ENCODE measurements at places on chromosomes 16 and 17.

- DNase-seq, result no peak
Observed at GRCh38 chr16:31430380-31431052, 2.4 kb upstream of the COX6A2 start.

GRCh38 chr17:1873418-1873817 lies 43.6 kb downstream of the RPA1 start:
- no peak for DNase-seq

DNA sequence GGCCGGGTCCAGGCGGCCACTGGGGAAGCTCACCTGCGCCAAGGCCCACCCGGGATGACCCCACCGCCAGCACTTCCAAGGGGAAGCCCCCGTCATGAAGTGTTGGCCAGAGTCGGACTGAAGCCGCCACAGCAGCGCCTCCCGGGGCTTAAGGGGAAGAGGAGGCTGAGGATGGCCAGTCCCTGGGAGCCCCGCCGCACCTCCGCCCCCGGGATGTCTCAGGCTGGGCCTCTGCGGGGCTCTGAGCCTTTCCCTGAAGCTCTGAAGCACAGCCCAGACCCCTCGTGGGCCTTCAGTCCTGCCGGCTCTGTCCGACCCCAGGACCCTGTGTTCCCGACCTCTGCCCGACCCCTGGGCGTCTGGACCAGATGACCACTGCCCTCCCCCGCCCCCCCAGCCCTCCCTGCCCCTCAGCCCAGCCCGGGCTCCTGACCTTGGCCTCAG lies 42.8 kb upstream of the ACSF3 start:
- no peak for DNase-seq

DNA sequence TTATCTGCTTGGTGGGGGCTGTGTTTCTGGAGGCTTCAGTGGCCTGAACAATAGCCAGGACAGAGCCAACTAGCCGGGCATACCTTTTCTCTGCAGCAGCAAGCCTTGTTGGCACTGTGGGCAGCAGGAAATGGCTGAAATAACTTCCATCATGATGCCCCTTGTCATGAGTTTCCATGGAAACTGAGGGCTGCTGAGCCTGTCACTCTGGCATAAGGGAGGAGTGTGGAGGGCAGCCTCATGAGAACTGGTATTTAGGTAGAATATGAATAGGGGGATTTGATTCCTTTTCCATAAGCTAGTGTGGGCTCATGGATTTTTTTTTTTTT lies 39.4 kb downstream of the PLCG2 start:
- DNase-seq, result no peak

DNA sequence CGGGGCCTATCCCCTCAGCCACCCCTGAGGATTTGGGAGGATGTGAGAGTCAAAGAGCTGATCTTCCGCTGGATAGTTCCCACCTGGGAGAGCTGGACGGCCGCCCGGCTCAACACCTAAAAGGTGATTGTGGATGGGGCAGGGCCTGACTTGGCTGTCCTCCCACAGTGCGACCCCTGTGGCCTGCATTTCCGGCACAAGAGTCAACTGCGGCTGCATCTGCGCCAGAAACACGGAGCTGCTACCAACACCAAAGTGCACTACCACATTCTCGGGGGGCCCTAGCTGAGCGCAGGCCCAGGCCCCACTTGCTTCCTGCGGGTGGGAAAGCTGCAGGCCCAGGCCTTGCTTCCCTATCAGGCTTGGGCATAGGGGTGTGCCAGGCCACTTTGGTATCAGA lies 4.5 kb downstream of the BCL6B start:
- DNase-seq, result no peak

- peak; percentile 79 for DNase-seq
Observed at GRCh38 chr17:40322358-40323315, 13.7 kb downstream of the RARA start.

DNA sequence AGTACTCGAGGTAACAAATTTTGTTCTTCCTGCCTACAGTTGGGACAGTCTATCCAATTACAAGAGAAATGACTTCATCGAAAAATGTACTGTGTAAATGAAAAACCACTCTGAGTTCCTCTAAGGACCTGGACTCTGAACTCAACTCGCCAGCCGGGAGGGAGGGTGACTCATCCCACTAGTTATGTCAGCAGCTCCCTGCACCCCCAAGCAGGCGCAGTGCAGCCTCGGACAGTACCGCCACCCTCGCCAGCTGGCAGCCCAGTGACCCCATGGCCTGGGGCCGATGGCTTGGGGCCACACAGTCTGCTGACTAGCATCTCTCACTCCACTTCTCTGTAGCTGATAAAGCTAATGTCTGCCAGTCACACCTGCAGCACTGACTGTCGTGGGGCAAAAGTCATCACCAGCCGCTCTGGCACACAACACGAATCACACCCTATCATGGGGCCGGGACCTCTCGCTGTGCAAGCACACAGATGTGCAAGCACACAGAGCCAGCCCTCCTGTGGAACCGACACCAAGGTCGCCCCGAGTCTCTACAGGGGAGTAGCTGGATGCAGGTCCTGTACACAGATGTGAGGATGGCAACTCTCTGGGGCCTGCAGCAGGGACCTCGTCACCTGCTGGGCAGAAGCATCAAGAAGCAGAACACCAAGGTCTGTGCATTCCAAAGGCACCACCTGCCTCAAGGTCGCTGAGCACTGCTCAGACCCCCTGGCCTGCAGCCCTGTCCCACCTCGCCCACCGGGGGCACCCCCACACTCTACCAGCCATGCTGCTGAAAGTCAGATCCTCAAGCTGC lies 5.7 kb downstream of the CSNK1D start:
- no peak for DNase-seq

DNA sequence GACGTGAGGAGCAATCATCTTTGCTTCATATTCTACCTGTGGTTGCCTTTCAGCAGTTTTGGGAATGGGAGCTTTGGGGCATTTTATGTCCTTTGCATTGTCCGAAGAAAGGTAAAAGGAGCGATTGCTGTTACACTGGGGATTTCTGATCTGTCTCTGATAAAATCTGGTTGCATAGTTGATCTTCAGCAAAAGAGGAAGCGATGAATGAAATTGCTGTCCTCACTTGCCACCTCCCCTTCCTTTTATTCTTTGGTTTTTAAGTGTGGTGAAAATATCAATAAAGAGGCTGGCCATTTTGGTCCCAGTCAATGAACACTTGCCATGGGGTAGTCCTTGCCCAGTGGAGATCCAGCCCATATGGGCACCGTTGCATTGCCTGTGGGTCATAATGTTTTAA lies 236.8 kb downstream of the MSI2 start:
- no peak for DNase-seq

GRCh38 chr16:120756-121155 lies 17.7 kb downstream of the NPRL3 start:
- DNase-seq, result no peak

GRCh38 chr17:3944485-3945388 lies 19.5 kb downstream of the ATP2A3 start:
- DNase-seq, result no peak

- no peak for DNase-seq
Observed at GRCh38 chr17:72702998-72703397, 389.5 kb downstream of the SLC39A11 start.

GRCh38 chr17:29617481-29618271 lies 5.0 kb downstream of the CORO6 start:
- peak; percentile 70 for DNase-seq

- DNase-seq, result peak; percentile 64
Observed at GRCh38 chr17:78970834-78971755, 8.6 kb downstream of the LGALS3BP start.

DNA sequence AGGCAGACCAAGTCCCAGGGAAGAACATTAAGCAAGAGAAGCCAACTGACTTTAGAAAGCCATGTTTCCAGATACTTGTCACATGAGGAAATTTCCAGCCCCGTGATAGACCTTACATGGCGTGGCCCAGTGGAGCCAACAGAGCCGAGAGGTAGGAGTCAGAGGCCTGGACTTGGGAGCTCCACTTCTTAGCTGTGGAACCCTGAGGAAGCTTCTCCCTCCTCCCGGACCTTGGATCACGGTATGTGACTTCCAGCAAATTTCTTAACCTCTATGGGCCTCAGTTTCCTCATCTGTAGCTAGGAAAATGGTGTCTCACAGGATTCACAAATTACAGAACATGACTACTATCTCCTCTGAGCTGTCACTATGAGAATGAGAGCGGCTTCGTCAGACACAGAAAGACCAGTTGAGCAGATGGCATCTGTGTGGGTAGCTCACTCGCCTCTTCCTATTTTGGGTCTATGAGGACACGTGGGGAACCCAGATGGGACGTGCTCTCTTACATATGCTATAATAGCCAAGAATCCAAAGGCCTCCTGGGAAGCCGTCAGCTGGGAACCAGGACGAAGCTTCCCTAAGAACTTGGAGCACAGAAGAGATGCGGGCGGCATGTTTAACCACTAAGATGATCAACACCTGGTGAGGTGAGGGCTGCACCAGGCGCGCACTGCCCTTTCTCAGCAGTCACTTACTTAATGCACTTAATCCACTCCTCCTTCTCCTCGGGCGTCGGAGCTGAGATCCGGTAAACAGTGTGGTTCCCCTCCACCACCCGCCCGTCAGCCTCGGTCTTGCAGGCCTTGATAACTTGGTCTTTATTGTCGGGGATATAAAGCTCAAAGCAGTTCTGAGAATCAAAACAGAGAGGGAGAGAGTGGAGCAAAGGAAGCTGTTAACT lies 102.3 kb downstream of the CYTH1 start:
- DNase-seq, result no peak

GRCh38 chr16:57144027-57144426 lies 41.8 kb downstream of the PSME3IP1 start:
- no peak for DNase-seq

- no peak for DNase-seq
Observed at GRCh38 chr16:23521037-23521743, 10.9 kb upstream of the GGA2 start.

DNA sequence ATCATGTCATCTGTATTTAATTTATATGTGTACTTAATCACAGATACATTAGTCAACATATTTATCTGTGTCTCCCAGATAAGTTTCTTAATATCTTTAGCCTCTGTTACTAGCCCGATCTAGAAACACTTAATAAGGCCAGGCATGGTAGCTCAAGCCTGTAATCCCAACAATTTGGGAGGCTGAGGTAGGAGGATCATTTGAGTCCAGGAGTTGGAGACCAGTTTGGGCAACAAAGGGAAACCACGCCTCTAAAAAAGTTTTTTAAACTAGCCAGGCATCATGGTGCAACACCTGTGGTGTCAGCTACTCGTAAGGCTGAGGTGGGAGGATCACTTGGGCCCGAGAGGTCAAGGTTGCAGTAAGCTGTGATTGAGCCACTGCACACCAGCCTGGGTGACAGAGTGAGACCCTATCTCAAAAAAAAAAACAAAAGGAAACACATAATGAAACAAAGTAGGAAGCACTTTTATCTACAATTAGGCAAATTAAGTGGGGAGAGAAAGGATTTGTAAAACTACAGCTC lies 9.4 kb downstream of the SKA2 start:
- DNase-seq, result no peak

GRCh38 chr16:30414159-30414558 lies 6.8 kb downstream of the ZNF771 start:
- no peak for DNase-seq

- DNase-seq, result no peak
Observed at GRCh38 chr17:6019959-6020358, 50.2 kb upstream of the WSCD1 start.

- DNase-seq, result no peak
Observed at GRCh38 chr17:42399948-42400843, 12.0 kb upstream of the STAT3 start.

DNA sequence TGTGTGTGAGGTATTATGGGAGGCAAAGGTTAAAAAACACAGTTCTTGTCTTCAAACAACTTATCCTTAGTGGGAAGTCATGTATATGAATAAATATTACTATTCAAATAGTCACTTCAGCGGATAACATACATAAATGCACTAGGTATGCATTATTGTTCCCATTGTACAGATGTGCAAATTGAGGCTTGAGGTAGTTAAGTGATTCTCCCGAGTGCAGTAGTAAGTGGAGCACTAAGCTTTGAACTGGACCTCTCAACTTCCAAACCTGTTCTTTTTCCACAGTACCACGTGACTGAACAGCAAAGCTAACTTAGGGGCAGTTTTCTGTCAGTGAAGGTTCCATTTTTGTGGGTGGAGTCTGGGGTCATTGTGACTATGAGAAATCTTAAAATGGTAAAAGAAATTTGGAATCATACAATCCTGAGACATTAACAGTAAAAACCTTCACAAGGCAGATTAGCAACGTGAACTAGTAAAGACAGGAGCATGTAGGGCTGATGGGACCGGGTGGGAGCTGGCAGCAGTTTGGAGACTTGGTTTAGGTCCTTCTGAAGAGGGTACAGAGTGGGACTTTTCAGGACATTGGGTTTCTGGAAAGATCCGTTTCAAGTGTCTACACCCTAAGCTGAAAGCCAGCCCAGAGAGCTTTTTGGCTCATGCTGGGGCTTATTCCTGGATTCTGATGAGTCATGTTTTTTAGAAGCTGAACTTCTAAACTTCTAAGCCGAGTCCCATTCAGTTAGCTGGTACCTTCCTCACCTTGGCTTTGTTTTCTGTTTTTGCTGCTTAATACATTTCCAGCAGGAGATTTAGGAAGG lies 204.9 kb downstream of the PRKCA start:
- no peak for DNase-seq

DNA sequence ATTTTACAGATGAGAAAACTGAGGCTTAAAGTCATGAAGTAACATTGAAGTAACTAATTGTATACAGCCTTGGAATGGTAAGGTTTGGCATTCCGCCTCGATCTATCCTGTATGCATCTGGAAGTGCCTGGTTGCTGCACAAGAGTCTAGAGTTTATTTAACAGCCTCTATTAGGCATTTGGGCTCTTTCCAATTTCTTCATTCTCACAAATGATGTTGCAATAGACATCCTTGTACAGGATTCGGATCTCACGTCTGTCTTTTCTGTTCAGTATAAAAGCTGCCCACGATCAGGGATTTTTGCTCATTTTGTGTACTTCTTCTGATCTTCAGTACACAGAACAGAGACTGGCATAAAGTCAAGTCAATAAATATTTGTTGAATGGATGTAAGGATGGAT lies 100.5 kb downstream of the AIPL1 start:
- DNase-seq, result no peak

GRCh38 chr17:54900457-54901229 lies at the start of gene TOM1L1:
TSS of gene TOM1L1 (plus strand) at chr17:54900852. CDS start at chr17:54900866, 14 bp downstream.
- no peak for DNase-seq

DNA sequence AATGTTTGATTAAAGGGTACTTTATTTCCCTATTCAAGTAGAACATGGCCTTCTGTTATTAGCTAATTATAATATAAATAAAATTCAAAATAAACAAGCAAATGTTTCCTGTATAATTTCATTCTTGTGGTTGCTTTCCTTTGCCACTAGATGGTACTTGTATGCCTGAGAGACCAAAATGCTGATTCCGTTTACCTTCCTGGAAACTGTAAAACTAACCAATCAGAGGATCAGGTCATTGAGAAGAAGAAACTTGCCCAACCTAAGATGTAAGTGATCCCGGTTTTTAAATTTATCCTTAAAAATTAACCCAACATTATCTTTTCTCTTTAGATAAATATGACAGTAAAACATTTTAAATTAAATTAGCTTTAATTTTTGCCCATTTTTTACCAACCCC lies 8.1 kb upstream of the ABCA5 start:
- no peak for DNase-seq

DNA sequence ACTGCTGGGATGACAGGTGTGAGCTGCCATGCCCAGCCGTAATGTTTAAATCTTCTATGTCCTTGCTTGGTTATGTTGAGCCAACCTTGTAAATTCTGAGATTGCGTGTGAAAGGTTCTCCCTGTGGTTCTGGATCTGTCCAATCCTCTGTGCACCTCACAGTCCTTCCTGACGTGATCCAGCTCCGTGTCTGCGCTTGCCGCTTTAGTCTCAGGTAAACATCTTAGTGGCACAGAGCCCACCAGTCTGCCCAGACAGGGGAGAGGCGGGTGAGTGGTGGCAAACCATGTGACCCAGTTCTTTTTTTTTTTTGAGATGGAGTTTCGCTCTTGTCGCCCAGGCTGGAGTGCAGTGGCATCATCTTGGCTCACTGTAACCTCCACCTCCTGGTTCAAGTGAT lies 13.9 kb downstream of the SLC25A10 start:
- no peak for DNase-seq

GRCh38 chr17:21177854-21178600 lies 35.9 kb downstream of the TMEM11 start:
- no peak for DNase-seq

Data from stimulated activated CD8-positive, alpha-beta memory T cell treated with anti-CD3 and anti-CD28 coated beads, Interleukin-2, amount 100 ng/mL, for 1 hour (primary cell).